ENCODE measurements at places on chromosomes 1 and 21.

GRCh38 chr1:64167176-64167575 lies 36.2 kb upstream of the UBE2U start:
- no peak for DNase-seq

GRCh38 chr1:148383966-148384365 lies 99.1 kb downstream of the PPIAL4G start:
- DNase-seq, result no peak

GRCh38 chr21:34320011-34320410 lies 43.8 kb upstream of the KCNE2 start:
- DNase-seq, result no peak

GRCh38 chr1:173507205-173507846 lies 30.2 kb downstream of the PRDX6 start:
- no peak for DNase-seq

GRCh38 chr1:76302711-76303339 lies 228.3 kb downstream of the ST6GALNAC3 start:
- no peak for DNase-seq

DNA sequence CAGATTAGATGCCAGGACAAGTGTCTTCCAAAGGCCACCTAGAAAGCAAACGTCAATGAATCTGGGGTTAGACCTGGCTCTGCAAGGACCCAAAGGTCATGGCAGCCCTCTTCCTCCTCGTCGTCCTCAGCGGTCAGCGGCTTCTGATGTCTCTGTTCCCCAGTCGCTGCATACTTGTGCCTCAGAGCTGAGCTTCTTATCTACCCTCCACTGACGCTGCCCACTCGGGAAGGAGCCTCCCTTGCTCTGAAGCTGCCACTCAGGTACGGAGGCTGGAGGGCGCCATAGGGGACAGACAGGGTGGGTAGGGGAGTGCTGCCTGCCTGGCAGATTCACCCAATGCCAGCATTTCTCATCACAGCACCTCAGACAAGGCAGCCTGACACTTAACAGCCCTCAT lies 11.4 kb upstream of the UMODL1 start:
- no peak for DNase-seq

DNA sequence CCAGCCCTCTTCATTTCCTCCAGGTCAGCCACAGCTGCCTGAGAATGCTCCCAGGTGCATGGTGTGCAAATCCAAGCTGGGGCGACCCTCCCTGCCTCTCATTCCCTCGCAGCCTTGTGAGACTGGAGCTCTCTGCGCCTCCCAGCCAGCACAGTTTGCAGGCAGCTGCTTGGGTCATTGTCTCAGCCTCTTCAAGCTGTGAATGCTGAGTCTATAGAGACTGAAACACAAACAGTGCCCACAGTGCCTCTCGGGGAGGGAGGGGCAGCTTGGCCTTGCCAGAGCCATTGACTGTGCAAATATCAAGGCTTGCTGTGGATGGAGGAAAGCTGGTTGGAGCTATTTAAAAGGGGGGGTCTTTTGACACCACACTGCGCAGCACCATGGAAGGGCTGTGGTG lies 10.6 kb downstream of the PLXNA2 start:
- DNase-seq, result no peak

DNA sequence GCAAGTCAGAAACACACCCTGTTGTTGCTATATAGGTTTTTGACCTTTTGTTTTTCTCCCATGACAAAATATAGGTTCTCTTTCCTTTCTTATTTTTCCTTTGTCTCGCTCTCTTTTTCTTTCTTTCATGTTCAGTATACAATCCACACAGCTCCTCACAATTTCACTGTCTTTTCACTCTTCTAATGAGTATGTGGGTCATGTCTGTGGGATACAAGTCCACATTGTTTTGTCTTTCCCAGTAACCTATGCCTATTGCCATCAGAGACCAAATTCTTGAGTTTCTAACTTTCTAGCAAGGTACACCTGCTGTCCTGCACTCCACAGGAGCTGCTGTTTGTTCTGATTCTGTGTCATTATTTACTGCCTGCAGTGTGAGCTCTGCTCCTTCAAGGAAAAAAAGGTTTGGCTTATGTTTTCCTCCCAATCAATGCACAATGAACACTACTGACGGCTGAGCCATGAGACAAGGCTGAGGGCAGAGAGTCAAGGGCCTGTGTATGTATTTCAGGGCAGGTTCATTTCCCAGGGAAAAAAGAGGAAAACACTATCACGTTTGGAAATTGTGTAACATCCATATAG lies 453.8 kb downstream of the NEGR1 start:
- no peak for DNase-seq

- no peak for DNase-seq
These were observed 35.1 kb downstream of the CATSPERE start for GRCh38 chr1:244496186-244496585.

DNA sequence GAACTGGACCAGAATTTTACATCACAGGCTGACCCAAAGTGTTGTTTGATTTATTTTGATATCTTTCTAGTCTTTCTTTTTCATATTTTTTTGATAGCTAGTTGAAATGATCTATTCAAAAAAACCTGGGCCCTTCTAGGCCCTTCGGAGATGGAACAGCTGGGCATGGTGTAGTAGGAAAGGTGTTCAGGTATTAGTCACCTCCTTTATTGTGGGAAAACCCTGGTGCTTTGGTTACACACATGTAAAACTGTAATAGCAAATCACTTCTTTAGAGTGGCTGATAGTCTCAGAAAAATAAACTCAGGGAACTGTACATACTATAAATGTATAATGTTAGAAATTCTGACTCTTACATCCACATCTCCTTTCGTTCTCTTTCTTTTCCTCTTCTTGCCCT lies 234.5 kb downstream of the PLA2G4A start:
- no peak for DNase-seq

DNA sequence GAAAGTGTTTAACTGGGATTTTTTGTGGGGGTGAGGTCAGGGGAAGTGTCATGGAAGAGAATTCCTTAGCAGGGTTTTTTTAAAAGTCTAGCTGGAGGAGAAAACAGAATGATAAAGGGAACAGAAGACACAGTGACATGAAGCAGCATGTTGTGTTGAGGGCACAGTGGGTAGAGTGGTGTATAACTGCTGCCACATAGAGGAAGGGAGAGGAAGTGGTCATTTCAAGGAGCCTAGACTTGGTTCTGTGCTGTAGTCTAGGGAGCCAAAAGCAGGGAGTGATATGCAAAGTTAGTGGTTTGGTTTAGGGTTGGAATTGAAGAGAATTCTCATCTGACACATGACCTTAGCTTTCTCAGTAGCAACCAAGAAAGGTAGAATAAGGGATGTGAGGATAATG lies 10.2 kb downstream of the EEIG2 start:
- peak; percentile 63 for DNase-seq

DNA sequence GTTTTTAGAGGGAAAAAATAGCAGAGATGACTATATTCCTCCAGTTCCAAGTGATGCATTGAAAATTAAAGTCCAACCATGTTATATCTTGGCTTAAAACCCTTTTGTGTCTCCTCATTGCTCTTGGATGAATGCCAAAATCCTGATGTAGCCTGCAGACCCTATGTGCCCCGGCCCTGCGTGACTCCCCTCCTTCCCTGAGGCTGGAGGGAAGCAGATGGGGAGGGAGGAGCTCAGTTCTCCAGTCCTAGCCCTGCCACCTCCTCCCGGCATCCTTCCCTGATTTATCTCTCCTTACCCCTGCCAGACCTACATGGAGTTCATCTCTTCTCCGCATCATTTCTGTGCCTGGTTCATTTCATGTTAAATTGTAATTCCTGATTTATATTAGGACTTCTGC lies 397.4 kb downstream of the PTPRU start:
- no peak for DNase-seq

- no peak for DNase-seq
These were observed 88.5 kb downstream of the POFUT2 start for GRCh38 chr21:45199201-45199600.

- DNase-seq, result no peak
These were observed 11.6 kb downstream of the KCNK1 start for GRCh38 chr1:233625510-233625981.

DNA sequence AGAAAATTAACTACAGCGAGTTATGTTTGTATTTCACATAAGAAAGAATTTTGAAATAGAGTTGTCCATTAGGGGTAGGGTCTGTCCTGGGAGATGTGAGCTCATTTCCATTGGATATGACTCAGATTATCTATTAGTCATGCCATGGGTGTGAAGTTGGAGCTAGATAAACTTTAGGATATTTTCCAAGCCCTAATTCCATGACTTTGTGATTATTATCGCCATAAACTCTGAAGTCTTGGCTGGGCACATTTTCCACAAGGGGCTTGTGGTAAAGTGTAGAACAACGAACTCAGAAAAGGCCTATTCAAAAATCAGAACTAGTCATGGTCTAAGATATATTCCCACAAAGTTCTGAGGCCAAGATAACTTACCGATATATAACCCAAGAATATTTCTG lies 396.6 kb downstream of the DPYD start:
- no peak for DNase-seq

DNA sequence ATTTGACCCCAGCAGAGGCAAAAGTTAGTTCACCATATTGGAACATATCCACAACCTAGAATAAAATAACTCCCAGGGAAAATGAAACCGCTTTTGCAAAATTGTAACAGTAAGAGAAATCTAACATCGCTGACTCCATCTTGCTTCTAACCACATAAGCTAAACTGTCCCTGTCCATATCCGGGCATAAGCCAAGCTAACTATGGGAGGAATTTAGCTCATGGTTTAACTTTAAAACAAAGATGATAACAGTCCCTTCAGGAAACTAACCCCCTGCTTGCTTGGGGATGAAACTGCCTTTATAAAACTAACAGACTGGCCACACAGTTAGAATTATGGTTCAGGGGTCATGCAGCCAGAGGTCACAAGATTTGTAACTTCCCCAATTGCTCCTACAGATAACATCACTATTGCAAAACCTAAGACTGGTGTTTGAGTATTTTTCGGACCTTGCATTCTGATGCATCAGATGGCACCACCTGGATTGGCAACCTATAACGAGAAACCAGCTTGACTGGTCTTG lies 46.3 kb downstream of the TESK2 start:
- DNase-seq, result no peak

DNA sequence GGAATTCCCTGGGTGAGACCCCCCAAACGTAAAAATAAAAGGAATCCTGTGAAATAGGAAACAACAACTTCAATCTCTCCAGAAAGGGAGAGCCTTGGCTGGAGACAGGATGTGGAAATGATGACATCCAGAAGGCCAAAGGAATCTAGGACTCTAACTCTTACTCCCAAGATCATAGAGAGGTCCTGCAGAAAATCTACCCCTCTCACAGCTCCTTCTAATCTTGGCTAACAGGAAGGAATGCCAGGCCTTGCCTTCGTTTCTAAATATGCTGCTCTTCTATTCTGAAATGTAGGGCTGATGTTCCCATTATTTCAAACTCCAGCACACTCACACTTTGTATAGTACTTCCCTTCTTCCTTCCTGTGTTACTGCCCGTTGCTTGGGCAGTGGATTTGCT lies 40.7 kb downstream of the ARHGEF11 start:
- DNase-seq, result no peak

GRCh38 chr1:203769505-203770343 lies 4.7 kb downstream of the LAX1 start:
- DNase-seq, result peak; percentile 18

DNA sequence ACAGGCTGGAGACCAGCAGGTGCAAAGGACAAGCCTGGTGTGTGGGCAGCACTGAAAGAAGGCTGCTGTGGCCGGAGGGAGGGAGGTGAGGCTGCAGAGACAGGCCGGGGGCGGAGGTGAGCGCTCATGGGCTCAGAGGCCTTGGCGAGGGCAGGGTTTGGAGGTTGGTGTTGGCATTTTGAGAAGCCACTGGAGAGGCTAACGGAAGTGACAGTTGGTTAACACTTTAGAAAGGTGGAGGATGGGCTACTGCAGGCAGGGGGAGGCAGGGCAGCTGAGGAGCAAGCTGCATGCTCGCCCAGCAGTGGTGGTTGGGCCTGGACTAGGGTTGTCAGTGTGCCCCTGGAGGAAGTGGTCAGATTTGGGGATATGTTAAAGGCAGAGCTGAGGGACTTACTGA lies 37.5 kb downstream of the QSOX1 start:
- peak; percentile 11 for DNase-seq

DNA sequence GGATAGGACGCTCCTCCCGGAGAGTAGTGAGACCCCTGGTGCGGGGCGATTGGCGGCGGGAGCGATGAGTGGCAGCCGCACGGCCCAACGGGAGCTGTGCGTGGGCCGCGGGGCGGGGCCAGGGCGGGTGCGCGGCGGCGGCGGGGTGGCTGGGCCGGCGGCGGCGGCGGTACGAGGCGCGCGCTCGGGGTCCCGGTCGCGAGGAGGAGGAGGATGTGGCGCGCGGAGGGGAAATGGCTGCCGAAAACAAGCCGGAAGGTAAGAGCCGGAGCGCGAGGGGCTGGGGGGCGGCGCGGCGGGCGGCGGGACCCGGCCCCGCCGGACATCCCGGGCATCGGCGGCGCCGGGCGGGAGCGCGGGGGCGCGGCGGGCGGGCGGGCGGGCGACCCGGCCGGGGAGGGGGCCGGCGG lies at the start of gene CAMTA1:
Gene CAMTA1, plus strand, starts transcription at position 137 of the 410 bp plus-strand sequence. Its CDS starts 77 bp downstream, at position 214.
- DNase-seq, result no peak

GRCh38 chr1:29802181-29803068 lies 566.1 kb downstream of the PTPRU start:
- no peak for DNase-seq

GRCh38 chr21:24705201-24705600 lies 902.1 kb downstream of the MRPL39 start:
- DNase-seq, result no peak

DNA sequence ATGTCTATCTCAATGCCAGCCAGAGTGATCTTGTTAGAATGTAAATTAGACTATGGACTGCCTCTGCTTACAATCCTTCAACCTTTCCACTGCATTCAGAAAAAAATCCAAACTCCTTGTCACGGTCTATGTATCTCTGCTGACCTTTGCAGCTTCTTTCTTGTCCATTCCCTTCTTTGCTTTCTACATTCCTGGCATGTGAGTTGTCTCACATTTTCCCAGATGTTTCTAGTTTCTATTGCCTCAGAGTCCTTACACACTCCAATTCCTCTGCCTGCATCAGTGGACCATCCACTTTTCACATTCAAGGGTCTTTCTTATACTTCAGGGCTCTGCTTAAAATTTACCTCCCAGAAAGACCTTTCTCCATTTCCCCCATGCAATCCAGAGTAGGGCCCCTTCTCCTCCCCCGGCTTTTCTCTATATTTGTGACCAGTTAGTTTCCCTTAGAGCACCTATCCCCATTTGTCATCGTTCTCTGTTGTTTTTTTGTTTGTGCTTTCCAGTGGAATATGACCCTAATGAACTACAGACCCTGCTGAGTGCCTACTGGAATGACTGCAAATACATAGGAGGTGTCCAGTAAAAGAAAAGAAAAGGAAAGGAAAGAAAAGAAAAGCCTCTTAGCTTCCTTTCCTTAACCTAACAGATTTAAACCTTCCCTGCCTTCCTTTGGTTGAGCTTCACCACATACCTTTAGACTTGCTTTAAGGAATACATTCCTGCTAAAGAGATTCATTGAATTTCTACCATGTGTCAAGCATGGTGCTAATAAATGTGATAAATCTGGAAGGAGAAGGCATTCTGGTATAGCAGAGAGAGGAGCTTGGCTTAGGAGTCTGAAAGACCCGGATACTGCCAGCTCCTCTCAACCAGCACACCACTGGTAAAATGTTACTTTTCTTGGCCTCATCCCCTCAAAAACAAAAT lies 102.0 kb downstream of the DIRAS3 start:
- no peak for DNase-seq
